ENCODE measurements at places on chromosomes 2 and 18. TPM values are rescaled to one million over a fixed set of nuclear protein-coding genes. Genes with fewer than 3 reads are reported as not detected.

GRCh38 chr2:74856004-74856578, 22.2 kb downstream of the HK2 start:
- DNase-seq, result no peak
- H3K4me3 ChIP-seq, result no peak overlapping the region
- no peak overlapping the region for H3K27ac ChIP-seq
- no peaks in the 10 kb centered on the region for H3K27me3 ChIP-seq

GRCh38 chr18:54805571-54806334, 22.5 kb upstream of the RAB27B start:
- no peak overlapping the region for H3K27ac ChIP-seq
- no peaks in the 10 kb centered on the region for H3K36me3 ChIP-seq
- no peaks in the 10 kb centered on the region for H3K4me1 ChIP-seq
- H3K4me3 ChIP-seq, result no peak overlapping the region

GRCh38 chr2:122939796-122940195, 1085.3 kb upstream of the CNTNAP5 start:
- no peak for DNase-seq
- no peaks in the 10 kb centered on the region for H3K4me1 ChIP-seq
- no peak overlapping the region for H3K27ac ChIP-seq
- no peaks in the 10 kb centered on the region for H3K36me3 ChIP-seq
- H3K27me3 ChIP-seq, result no peaks in the 10 kb centered on the region
- H3K4me3 ChIP-seq, result no peak overlapping the region

GRCh38 chr2:152406119-152406835, 71.3 kb downstream of the FMNL2 start:
- H3K4me3 ChIP-seq, result no peak overlapping the region
- no peak overlapping the region for H3K27ac ChIP-seq
- no peaks in the 10 kb centered on the region for H3K27me3 ChIP-seq
- H3K4me1 ChIP-seq, result peaks cover 51% of the 10 kb centered on the region
- no peaks in the 10 kb centered on the region for H3K36me3 ChIP-seq
- no peak for DNase-seq

Gene TLX2
- 0.84 TPM for total RNA-seq

Gene FBXO48
- 0.33 TPM for total RNA-seq

Gene CHRND
- total RNA-seq, result not detected

DNA sequence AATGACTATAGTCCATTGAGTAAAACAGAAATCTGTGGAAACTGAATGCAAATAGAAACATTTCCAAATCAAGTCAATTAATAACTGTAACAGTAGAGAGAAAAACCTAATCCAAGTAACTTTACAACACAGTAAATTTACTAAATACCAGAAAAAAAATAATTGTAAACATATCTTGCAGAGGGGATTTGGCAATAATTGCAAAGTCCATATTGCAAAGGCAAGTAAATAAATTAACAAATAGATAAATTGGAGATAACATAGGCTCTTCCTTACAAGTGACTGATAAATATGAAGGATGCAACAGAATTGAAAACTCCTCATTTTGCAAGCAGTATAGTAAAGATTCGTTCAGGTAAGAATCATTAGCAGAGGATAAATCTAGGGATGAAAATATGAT, 65.0 kb downstream of the SMC6 start:
- H3K27ac ChIP-seq, result no peak overlapping the region
- H3K27me3 ChIP-seq, result no peaks in the 10 kb centered on the region
- no peak overlapping the region for H3K4me3 ChIP-seq
- H3K4me1 ChIP-seq, result no peaks in the 10 kb centered on the region
- H3K36me3 ChIP-seq, result peaks cover 59% of the 10 kb centered on the region
- DNase-seq, result no peak

DNA sequence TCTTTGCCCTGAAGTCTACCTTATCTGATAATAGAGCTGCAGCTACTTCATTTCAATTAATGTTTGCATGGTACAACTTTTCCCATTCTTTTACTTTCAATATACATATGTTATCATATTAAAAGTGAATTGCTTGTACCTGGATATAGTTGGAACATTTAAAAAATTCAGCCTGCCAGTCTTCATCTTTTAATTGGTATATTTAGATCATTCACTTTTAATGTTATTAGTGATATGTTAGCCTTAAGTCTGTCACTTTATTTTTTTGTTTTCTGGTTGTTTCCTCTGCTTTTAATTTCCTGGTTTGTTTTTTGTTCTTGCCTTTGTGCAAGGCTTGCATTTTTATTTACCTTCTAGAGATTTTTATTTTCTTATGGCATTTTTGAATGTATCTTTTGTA, 158.2 kb downstream of the GALNT1 start:
- H3K27me3 ChIP-seq, result no peaks in the 10 kb centered on the region
- H3K36me3 ChIP-seq, result no peaks in the 10 kb centered on the region
- H3K4me1 ChIP-seq, result no peaks in the 10 kb centered on the region
- no peak overlapping the region for H3K4me3 ChIP-seq

DNA sequence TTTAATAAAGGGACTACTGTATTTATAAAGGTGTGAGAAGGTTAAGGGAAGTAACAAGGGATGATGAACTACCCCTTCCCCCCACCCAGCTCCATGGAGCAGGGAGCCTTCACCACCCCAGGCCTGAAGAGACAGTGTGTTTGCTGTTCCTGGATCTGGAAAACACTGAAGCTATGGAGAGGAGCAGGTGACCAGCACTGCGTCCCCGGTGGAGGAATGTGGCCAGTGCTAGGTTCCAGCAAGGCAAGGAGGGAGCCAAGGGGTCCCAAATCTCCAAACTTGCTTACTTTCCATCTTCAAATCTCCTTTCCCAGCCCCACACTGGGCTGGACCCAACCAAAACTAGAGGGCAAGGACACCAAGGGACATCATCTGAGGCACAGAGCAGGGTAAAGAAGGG, 128.7 kb upstream of the CD302 start:
- H3K27me3 ChIP-seq, result no peaks in the 10 kb centered on the region
- H3K27ac ChIP-seq, result no peak overlapping the region
- no peaks in the 10 kb centered on the region for H3K36me3 ChIP-seq
- peaks cover 3% of the 10 kb centered on the region for H3K4me1 ChIP-seq
- H3K4me3 ChIP-seq, result no peak overlapping the region
- no peak for DNase-seq

GRCh38 chr2:16336916-16337315, 328.7 kb downstream of the CYRIA start:
- no peak overlapping the region for H3K27ac ChIP-seq
- H3K4me3 ChIP-seq, result no peak overlapping the region
- H3K36me3 ChIP-seq, result no peaks in the 10 kb centered on the region
- no peaks in the 10 kb centered on the region for H3K4me1 ChIP-seq

DNA sequence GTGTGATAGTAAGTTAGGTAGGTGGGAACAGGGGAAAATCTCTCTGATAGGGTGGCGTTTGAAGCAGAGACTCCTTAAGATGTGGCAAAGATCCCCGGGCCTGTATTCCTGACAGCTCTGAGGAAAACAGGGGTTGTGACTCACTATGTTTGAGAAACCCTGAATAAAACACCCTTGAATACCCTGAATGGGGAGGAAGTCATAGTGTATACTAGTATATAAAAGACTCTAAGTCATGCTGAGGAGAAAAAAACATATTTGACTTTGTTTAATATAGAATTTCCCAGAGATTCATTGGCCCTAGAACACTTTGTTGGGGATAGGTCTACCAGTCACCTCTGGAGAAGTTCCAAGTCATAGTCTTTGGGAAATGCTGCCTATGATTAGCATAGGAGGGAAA, 590.9 kb downstream of the IRS1 start:
- H3K4me3 ChIP-seq, result no peak overlapping the region
- H3K36me3 ChIP-seq, result no peaks in the 10 kb centered on the region

- peaks cover 22% of the 10 kb centered on the region for H3K4me1 ChIP-seq
- peak overlapping the region; percentile 93 for H3K4me3 ChIP-seq
- H3K36me3 ChIP-seq, result no peaks in the 10 kb centered on the region
- H3K27ac ChIP-seq, result peak overlapping the region; percentile 97
- no peaks in the 10 kb centered on the region for H3K27me3 ChIP-seq
Measured at GRCh38 chr18:58671632-58672564, 633 bp downstream of the MALT1 start.

Gene DYNAP
- not detected for total RNA-seq

Data from esophagus muscularis mucosa (tissue), 4 donors.